NAMALWA (cell line): ENCODE measurements at places on chromosomes 11 and 22.
A peak's percentile ranks its signal among the peaks of the same experiment; 100 is the strongest.

DNA sequence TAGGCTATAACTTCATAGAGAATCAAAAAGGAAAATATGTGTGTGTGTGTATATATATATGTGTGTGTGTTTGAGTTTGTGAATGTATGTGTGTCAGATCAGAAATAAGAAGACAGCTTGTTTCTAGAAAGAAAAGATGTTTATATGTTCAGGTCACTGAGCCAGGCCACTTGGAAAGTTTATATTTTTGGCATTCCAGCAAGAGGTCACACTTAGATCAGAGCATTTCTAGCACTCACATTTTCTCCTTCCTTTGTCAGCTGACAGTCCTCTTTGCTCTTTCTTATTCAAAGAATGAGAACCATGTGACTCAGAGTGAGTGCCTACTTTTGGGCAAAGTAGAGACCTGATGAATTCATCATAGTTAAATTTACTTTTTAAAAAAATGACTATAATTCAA, 22.9 kb downstream of the RAB38 start:
- DNase-seq, result no peak

DNA sequence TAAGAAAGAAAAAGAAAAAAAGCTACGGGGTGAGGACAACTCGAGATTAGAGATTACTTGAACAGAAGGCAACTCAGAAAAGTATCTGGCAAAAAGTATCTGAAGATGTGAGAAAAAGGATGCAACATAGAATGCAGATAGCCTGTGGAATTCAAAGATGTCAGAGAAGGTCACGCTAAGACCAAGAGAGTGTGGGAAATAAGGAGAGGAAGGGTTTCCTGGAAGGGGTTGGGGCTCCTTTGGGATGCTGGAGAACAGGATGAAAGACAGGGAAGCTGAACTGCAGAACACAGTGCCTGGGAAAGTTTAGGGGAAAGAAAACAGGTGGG, 1.2 kb downstream of the GUCY1A2 start:
- DNase-seq, result no peak

- DNase-seq, result no peak
Observed at GRCh38 chr11:44575288-44575672, 9.8 kb downstream of the CD82 start.

DNA sequence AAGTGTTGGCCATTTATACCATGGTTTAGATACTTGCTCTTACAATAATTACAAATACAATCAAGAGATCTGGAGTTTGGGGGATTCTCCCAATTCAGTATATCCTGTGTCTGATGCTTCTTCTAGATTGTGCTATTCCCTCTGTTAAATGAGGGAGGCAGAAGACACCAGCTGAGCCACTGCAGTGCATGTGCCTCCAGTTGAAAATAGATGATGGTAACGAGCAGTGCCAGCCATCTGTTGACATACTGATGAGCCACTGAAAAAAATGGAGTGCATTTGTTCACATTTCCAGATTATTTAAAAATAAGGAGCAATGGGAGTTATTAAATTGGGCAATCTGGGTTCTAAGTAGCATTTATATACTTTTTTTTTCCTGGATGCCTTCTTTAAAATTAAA, 1428.0 kb upstream of the TENM4 start:
- DNase-seq, result no peak

DNA sequence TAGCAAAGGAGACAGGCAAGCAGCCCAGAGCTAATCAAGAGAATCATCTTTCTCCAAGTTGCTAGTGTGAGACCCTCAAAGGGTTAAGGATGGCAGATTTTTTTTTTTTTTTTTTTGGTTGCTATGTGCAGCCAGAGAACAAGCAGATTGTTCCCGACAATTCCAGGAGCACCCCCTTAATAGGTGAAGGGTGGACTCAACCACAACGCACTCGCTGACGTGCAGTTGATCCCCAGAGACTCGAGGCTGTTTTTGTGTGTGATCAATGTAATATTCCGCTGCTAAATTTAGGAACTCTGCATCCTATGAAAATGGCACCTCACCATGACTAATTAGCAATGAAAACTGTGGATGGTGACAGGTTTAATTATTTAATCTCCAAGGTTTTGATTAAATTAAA, 789.0 kb downstream of the KCNA4 start:
- no peak for DNase-seq

- DNase-seq, result no peak
Observed at GRCh38 chr22:27576413-27576812, 225.1 kb downstream of the MN1 start.

DNA sequence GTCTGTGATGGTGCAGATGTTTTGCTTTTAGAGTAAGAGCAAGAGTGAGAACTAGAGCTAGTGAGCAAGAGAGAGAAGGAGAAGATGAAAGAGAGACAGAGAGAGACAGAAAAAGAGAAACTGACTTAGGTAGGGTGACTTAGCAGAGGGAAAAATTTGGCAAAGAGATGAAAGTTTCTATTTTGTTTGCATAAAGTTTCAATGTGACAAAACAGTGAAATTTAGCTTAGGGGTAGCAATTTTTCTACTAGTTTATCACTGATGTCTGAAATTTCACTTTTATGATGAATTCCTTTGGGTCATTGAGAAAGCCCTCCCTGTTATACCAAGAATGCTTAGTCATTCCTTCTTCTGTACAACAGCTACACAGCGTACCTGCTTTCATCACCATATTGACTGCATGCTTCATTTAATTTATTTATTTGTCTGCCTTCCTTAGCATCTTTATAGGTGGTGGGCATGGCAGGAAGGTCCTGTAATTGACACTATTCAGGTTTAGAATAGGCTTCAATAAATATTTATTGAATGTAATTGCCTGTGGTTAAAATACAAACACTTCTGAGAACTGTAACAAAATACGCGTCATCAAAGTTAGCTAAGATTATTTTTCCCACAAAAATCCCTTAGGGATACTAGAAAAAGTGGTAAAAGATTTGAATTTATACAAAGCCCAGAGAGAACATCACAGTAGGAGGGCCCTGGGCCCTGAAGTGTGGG, 19.9 kb upstream of the CTSC start:
- DNase-seq, result no peak

GRCh38 chr11:118859973-118860372, 23.7 kb upstream of the CXCR5 start:
- DNase-seq, result no peak

DNA sequence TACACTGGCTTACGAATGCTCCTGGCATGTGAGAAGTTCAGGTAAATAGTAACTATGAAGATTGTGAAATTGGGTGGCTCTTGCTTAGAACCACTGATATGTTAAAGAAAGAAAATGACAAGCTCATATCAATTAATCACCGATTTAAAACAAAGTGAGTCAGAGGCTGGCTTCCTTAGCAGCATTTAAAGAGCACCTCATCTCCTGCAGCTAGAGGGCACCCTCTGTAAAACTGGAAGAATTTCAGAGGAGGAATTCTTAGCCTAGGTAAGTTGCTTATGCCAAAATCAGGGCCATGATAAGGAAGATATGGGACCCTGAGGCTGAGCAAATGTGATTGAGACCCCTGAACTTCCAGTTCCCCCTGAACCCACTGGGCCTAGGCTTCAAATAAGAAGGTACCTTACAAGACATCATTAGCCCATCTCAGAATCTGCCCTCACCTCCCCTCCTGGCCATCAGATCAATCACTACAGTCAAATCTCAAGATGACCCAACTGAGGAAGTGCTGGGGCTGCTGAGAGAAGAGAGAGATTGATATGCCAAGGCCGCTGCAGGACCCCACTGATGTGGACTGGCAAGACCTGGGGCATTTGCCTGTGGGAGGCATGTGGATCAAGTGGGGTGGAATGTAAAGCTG, 8.6 kb upstream of the CD3E start:
- peak; percentile 34 for DNase-seq

DNA sequence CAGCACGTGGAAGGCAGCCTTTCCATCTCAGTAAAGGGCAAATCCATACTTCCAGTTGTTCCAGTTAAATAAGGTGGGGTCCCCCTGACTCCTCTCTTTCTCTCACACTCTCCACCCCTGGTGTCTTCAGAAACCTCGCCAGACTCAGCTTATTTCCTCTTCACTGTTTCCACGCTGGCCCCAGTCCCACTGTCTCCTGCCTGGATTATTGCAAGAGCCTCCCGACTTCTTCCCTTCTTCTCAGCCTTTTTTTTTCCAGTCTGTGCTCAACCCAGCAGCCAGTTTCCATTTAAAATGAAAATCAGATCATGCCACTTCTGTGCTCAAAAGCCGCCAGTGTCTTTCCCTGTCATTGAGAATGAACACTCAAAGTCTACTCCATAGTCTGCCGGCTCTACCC, 131.4 kb downstream of the PKNOX2 start:
- DNase-seq, result no peak
